NT2/D1 (cell line): ENCODE measurements at places on chromosomes 7 and 10.
A peak's percentile ranks its signal among the peaks of the same experiment; 100 is the strongest.

GRCh38 chr10:21742740-21743412 lies 208.8 kb downstream of the MLLT10 start:
- no peak for DNase-seq

- DNase-seq, result no peak
Observed at GRCh38 chr7:96531331-96531730, 178.3 kb downstream of the SEM1 start.

GRCh38 chr10:29735628-29736365 lies 101.0 kb upstream of the SVIL start:
- DNase-seq, result peak; percentile 70

GRCh38 chr10:61822781-61823230 lies 78.7 kb upstream of the ARID5B start:
- no peak for DNase-seq
